Stimulated activated CD8-positive, alpha-beta memory T cell treated with anti-CD3 and anti-CD28 coated beads, Interleukin-4, amount 100 ng/mL, for 4 hours (primary cell): ENCODE measurements at places on chromosomes 11 and 22.

- no peak for DNase-seq
These were observed 83.2 kb downstream of the BUD13 start for GRCh38 chr11:116689413-116690127.

GRCh38 chr22:35477911-35478582 lies 62.6 kb upstream of the RASD2 start:
- no peak for DNase-seq

DNA sequence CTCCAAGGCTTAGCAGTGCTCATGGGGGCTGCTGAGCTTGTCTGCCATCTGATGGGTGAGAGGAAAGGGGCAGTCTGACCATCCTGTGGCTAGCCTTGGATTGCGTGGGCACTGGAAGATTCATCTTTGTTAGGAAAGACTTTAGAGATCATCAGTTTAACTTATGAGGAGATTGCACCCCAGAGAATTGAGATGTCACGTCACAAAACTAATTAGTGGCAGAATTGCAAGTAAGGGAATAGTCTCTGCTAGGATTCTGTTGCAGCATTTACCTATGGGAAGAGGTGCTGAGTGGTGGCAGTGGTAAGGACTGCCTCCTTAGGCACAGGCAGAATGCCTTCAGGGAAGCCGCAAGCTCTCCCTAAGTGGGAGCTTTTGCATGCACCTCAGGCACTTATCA lies 42.8 kb upstream of the HSPA8 start:
- DNase-seq = no peak

GRCh38 chr11:14380947-14381561 lies 22.1 kb upstream of the RRAS2 start:
- DNase-seq = no peak

DNA sequence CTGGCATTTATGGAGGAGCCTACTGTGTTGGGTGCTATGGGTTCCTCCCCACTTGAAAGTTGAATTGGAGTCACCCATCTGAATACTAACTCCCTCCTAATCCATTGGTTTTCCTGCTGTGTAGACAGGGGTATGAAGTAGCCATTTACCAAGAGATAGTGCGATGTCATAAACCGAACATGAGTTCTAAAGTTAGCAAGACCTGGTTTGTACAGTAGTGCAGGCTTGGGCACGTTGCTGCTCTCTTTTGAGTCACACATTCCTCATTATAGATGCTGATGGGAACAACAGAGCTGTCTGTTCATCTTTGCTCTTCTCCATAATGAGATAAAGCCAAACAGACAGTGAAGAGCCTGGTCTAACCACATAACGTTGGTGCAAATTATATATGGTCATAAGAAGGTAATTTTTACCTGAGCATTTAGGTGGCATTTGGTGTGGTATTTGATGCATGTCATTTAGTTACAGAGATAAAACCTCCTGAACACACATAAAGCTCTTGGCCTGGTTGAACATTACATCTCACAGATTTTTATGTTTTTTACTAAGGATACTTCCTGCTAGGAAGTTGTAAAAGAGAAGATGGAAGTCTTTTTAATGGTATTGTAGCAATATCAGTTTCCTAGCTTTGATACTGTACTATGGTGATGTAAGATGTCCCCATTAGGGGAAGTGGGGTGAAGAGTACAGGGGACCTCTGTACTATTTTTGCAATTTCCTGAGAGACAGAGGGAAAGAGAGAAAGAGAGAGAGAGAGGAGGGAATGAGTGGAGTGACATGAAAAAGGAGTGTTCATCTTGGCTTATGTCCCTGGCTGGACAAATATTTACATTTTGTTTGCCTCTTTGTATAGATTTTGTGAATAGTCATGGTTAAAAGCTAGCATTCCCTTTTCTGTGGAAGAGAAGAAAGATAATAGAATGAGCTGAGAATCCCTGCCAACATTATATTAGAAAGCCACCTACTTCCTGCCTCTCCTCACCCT lies 27.9 kb downstream of the GRAP2 start:
- DNase-seq = no peak
